Activated CD4-positive, alpha-beta T cell treated with anti-CD3 and anti-CD28 coated beads, Interleukin-10, Interleukin-2, amounts not matched to agents 100 ng/mL and 50 ng/mL, durations not matched to agents 16 hours and 8 hours (primary cell): ENCODE measurements at places on chromosomes 7 and 10.

GRCh38 chr7:28190077-28190710 is 9.6 kb upstream of the JAZF1 start:
- DNase-seq, result no peak

DNA sequence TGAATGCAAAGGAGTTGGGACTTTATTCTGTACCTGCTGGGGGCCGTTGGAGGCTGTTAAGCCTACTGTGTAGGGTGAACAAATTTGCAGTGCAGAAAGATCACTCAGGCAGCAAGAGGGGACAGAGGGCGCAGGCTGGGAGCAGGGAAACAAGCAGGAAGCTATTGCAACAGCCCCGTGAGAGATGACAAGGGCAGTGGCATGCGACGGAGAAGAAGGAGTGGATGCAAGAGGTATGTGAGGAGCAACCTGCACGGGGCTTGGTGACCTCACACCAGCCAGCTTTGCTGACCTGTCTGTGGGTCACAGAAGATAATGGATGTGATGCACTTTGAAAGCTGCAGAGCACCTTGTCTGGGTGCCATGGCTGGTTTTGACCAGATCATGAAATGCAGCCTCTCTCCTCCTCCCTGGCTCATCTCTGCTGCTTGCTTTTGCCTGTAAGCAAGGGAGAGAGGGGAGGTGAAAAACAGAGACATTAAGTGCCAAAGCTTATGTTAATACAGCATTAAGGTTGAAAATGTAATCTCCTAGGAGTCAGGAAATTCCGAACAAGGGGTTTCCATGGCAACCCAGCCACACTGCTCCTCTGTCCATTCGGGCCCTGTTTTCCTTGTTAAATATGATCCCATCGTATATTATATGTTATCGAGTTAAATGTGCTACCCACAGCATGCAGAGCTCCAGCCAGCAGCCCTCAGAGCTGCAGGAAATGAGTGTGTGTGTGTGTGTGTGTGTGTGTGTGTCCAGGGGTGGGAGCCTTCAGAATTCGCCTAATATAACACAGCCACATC is 314.3 kb upstream of the ZMIZ1 start:
- DNase-seq, result no peak

DNA sequence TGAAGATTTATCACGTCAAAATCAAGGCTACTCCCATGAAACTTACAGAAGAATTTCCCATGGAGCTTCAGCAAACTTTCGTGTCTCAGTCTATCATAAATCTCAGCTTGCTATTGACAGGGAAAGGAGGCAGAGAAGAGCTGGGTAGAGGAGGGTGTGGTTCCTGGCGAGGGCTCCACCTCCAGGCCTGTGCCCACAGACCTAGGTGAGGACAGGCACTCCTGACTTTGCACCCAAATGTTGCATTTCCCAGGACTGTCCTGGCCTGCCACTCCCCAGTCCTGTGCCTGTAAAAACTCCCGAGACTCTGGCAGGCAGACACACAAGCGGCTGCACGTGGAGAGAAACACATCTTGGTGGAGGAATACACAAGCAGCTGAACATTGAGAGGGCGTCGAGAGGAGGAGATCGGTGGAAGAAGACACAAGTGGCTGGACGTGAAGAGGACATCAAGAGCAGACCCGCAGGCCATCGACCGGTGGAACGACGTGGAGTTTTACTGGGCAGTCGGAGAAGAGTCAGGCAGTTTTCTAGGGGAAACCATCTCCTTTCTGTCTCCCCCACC is 145.1 kb downstream of the CTNNA3 start:
- no peak for DNase-seq

DNA sequence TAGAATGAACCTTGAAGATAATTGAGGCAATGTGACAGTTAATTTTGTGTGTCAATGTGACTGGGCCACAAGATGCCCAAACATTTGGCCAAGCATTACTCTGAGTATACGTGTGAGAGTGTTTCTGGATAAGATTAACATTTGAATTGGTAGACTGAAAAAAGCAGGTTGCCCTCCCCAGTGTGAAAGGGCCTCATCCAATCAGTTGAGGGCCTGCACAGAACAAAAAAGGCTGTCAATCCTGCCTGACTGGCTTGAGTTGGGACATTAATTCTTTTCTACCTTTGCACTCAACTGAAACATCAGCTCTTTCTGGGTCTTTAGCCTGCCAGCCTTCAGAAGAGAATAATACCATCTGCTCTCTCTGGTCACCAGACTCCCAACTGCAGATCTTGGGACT is 56.6 kb upstream of the PDE1C start:
- no peak for DNase-seq

DNA sequence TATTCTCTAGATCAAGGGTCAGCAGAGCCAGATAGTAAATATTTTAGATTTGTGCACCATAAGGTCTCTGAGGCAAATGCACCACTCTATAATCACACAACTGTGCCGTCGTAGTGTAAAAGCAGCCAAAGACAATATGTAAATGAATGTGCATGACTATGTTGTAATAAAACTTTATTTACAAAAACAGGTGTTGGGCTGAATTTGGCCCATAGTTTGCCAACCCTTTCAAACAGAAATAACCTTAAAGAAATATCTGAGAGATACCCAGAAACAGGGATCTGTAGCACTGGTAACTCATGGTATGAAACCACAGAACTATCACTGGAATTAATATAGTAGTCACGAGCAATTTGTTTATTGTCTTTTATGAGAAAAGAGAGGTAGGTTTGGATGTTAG is 86.0 kb downstream of the ARID5B start:
- no peak for DNase-seq

- DNase-seq, result no peak
Measured at GRCh38 chr7:129993275-129993674, 40.5 kb upstream of the UBE2H start.

- no peak for DNase-seq
Measured at GRCh38 chr10:93208717-93209464, 135.2 kb downstream of the CYP26A1 start.

GRCh38 chr10:398954-399353 is 263.7 kb downstream of the ZMYND11 start:
- no peak for DNase-seq

- DNase-seq, result peak; percentile 15
Measured at GRCh38 chr10:93346694-93347093, 135.4 kb downstream of the MYOF start.

- no peak for DNase-seq
Measured at GRCh38 chr10:35425595-35425994, 89.3 kb downstream of the CCNY start.

- DNase-seq, result no peak
Measured at GRCh38 chr7:20906801-20907453, 120.2 kb upstream of the SP8 start.

DNA sequence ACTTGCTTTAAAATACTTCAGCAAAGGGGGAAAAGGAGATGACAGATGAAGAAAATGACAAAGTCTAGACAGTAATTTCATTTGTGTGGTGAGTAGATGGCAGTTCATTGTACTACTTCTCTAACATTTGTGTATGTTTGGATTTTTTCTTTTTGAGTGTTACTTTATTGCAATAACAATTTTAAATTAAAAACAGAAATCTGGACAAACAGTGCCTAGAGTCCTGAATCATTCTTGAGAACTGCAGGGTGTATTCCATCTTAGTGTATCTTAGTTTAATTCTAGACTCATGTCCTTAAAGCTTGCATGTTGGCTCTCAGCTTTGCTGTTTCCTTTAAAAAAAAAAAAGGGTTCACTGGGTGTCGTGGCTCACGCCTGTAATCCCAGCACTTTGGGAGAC is 31.1 kb downstream of the HOXA1 start:
- DNase-seq, result no peak

GRCh38 chr10:2543142-2543886 is 524.0 kb upstream of the PFKP start:
- no peak for DNase-seq
